CMK (cell line): ENCODE measurements at places on chromosomes 6 and 20.

GRCh38 chr20:1297486-1297885 lies 31.4 kb downstream of the SNPH start:
- no peak for DNase-seq

DNA sequence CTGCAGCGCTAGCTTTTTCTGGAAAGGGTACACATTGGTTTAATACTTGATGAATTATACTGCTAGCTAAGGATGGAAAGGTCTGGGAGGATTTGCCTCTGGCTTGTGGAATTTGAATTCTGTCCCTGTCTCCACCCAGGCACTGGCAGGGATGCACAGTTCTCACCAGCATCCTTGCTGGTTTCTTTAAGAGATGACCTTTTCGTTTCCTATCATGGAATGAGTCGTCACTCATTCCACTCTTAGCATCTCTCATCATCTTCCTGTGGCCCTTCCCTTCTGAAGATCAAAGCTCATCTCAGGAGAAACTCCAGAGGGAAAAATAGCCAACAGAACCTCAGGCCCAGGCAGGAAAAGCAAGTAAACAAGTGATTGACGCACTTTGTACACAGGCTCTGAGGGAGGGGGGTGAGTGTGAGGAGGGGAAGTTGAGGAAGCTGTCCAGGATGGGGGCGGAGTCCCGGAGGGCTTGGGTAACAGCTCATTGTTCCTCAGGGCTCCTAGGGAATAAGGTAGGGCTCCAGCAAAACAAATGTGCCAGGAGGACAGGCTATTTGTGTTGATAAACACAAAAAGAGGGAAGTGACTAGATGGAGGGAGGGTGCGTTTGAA lies 25.7 kb upstream of the SAYSD1 start:
- no peak for DNase-seq

- no peak for DNase-seq
Observed at GRCh38 chr6:41428996-41429421, 93.6 kb downstream of the NCR2 start.

GRCh38 chr6:43628393-43629103 lies 516 bp downstream of the GTPBP2 start:
- DNase-seq: no peak

GRCh38 chr6:125743604-125744003 lies 5.8 kb upstream of the HEY2 start:
- DNase-seq: no peak

DNA sequence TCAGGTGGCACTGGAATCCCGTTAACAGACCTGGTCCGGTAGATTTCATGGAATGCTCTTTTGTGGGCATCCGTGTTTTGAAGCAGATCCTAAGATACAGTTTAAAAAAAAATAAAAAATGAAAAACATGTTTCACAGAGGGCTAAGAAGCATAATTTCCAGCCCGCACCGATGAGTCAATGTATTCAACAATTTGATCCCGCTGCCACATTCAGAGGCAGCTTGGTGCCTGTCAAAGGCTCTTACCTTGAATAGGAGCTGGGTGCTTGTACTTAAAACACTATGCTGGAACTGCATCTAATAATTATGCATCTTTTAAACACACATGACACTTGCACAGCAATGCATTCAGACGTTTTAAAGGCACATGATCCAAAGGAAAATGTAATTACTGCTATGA lies 164.8 kb downstream of the SYNE1 start:
- no peak for DNase-seq
